ENCODE measurements at places on chromosomes 12 and 14.

DNA sequence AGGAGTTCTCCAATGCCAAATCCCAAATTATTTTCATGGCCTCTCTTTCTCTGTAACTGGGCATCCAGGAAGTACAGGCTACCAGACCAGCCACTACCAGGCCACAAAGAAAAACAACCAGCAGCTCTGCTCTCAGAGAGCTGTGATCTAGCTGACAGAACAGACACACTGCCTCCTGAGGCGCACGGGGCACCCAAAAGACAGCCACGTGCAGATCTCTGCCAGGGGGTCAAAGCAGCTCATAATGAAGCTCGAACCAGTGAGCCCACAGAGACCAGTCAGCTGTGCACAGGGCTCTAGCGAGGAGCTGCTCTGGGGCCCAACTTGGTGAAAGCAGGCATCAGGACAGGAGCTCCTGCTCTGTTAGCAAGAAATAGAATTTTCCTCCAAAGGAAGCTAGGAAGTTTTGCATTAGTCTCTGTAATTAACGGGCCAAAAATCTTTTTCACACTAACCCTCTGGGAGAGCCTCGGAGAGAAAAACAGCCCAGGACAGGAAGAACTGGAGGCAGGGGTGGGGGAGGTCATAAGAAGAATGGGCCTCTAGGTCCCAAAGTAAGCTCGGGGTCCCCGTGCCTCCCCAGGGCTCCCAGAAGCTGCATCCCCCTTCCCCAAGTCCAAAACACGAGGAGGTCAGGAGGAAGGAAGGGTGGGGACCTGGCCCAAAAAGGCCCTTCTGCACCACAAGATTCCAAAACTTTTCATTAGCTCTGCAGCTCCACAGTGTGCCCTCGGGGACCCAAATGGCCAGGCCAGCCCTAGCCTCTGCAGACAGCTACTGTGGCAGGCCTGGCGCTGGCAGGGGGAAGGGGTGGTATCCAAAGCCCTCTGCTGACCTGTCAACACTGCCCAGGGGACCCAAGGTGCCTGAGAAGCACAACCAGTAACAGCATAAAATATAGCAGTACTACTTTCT is 30.2 kb downstream of the ACTN1 start:
- DNase-seq, result no peak

- DNase-seq, result no peak
These were observed 385.0 kb downstream of the BCL11B start for GRCh38 chr14:98886982-98887381.

DNA sequence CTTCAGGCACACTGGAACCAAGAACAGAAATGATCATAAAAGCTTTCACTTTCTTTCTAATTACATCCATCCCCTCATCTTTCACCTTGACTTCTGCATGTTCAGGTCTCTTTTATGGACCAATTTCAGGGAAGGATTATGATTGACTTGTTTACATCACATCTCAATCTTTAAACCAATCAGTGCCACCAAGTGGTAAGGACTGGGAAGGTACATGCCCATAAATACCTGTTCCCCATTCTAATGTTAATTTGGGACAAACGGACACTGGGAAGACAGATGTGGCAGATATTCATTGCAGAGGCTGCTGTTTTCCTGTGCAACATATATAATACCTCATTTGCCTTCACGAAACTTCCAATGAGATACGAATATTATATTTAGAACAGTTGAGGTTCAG is 978.1 kb downstream of the GALC start:
- DNase-seq, result no peak

DNA sequence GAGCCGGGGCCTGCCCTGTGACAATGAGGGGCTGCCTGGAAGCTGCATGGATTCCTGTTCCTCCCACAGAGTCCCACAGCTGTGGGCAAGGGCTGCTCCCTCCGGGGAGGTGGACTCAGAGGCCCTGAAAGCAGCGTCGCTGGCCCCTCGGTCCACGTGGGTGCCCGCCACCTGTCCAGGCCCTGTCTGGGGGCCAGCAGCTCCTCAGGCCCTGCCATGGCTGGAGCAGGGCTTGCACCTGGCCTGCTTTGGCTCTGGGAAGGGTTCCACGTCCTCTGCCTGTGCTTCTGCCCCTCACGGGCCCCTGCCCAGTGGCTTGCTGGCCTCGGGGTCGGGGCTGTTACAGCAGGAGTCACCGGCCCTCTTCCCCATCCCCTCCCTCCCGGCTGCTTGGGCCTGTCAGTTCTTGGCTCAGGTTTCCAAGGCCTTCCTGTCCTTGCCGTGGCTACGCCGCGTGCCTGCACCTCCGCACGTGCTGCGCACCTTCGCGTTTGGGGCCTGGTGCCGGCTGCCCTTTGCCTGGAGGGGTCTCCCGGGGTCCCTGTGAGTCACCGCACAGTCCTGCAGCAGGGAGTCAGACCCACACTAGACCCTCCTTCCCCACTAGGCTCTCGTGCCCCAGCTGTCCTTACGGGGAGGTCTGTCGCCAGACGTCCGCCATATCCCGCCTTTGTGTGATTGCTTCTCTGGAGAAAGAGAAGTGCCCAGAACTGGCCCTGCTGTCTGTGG is 5.8 kb downstream of the FBRSL1 start:
- no peak for DNase-seq

- no peak for DNase-seq
These were observed 76.7 kb downstream of the MED13L start for GRCh38 chr12:116200812-116201211.

GRCh38 chr12:113479590-113480335 is 8.1 kb upstream of the LHX5 start:
- DNase-seq, result no peak

- DNase-seq, result no peak
These were observed 103.5 kb upstream of the SLC38A2 start for GRCh38 chr12:46475972-46476645.

- DNase-seq, result no peak
These were observed 65.9 kb upstream of the CCDC198 start for GRCh38 chr14:57559576-57559975.
